ENCODE measurements at places on chromosomes 1 and 21.

DNA sequence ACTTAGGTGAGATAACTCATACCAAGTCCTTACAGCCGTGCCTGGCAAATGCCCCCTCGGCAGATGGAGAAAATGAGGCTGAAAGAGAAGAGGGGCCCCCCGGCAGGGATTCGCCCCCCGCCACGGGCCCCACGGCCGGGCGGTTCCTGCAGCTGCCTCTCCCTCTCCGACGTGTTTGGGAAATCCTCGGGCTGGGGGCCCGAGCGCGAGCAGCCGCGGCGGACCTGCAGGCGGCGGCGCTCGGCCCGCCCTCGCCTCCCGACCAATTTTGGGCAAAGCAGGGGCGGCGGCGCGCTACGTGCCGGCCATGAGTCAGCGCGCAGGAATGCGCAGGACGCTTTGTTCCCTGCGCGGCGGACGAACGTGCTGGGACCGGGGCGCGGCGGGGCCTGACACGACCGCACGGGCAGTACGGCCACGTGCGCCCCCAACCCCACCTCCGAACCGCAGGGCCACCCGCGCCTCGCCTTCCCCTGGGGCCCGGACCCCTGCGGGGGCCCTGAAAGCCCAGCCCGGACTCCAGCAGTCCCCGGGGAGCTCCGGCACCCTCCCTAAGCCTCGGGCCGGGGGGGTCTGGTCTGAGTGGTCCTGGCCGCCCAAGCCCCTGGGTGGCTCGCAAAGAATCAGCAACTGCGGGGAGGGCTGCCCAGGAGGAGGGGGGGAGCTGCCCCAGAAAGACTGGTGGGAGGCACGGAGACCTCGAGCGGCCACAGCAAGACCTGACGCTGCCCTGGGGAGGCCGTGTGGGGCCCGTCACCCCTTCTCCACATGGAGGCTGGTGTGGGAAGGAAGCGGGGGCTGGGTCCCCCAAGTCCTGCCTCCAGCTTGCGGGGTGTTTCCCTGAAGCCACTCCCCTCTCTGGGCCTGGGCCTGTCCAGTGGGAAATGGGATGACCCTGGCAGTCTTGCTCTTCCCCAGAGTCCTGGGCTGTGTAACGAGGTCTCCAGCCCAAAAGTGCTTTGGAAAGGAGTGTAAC, 11.9 kb upstream of the EDN2 start:
- DNase-seq: peak; percentile 71

- peak; percentile 78 for DNase-seq
Measured at GRCh38 chr1:174262349-174263241, 103.3 kb downstream of the RABGAP1L start.

GRCh38 chr1:192521734-192522133, 53.8 kb upstream of the RGS1 start:
- DNase-seq: no peak

- DNase-seq: no peak
Measured at GRCh38 chr1:210332233-210332632, 3.5 kb downstream of the HHAT start.

GRCh38 chr1:212545941-212546635, 62.5 kb upstream of the ATF3 start:
- DNase-seq: no peak

GRCh38 chr1:156499194-156499841, 1.3 kb downstream of the MEF2D start:
- no peak for DNase-seq

DNA sequence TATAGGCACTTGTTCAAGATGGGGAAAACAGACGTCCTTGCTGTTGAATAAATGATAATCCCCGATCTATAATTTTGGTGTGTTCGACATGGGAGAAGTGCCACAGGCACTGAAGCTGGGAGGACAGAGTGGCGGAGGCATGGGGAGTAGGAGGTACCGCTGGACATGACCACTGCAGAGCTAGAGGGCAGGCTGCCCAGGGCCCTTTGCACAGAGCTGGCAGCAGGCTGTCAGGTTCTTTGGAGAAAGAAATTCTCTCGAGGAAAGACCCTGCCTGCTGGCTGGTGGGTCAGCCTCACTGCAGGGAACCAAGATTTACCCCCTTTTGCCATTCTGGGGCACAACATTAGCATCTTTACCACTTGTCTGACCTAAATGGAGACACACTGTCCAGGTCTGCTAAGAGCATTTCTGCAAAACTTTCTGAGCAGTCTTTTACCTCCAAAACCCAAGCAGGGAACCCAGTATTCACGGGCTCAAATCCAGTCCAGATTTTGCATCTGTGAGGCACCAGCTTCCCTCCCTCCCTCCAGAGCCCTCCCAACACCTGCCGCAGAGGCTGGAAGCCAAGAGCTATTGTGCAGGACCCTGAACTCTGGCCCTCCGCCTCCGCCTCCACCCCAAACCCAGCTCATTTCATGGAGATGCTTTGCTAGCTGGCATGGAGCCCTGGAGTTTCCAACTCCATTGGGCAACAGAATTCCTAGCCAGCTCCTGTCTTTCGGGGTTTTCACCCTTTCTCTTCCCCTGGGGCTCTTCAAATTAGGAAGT, 142.3 kb downstream of the PLXNA2 start:
- DNase-seq: no peak

GRCh38 chr1:12546771-12547585, 71.0 kb downstream of the DHRS3 start:
- DNase-seq: no peak

- DNase-seq: no peak
Measured at GRCh38 chr21:42310411-42311001, 4.7 kb downstream of the TFF3 start.

- DNase-seq: no peak
Measured at GRCh38 chr1:8070381-8070811, 44.3 kb upstream of the ERRFI1 start.
